ENCODE measurements at places on chromosomes 1 and 21.

DNA sequence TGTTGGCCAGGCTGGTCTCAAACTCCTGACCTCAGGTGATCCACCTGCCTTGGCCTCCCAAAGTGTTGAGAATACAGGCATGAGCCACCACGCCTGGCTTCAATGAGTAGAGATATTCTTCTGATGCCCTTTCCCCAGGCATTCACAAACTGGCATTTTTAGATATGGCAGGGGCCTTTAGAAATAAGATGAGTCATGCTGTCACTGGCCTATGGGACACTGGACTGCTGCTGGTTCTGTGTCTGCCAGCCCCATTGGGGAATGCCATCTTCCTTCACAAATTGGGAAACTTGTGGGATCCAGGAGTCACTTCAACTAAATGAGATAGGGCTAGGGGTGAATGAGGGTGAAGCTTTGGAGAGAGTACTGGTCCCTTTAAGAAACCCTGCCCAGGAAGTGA, 16.0 kb downstream of the KLHDC8A start:
- no peak for DNase-seq

- no peak for DNase-seq
These were observed 3.9 kb upstream of the CDK18 start for GRCh38 chr1:205500240-205501233.

DNA sequence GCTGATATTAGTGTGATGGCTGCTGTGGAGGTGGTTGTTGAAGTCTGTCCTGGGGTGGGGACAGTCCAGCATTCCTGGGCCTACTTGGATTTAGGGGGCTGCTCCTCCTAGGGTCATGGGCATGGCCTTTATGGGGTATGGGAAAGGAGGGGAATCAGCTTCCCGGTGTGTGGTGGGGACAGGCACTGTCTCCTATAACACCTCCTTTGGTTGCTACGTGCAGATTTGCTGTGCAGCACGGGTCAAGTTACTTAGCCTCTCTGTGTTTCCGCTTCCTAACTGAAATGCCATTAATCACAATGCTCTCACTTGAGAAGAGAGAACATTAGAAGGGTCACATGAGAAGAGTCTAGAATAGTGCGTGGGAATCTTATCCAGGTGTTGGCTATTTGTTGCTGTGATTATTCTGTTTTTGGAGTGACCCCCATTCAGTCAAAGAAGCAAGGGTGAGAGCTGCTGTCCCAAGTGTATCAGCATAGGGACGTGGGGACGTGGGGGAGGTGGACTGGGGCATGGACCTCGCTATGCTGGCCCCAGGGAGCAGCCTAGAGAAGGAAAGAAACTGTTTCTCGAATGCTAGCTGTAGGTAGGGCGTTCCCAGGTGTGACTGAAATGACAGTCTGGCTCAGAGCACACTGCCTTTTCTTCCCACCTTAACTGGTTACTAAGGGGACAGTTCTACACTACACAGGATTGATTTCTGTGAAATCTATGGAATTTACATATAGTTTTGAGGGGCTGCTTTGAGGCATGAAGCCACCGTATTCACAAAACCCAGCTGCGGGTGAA, 19.9 kb downstream of the SOX13 start:
- DNase-seq: no peak

- no peak for DNase-seq
These were observed 46.5 kb upstream of the CDC7 start for GRCh38 chr1:91454136-91454535.

DNA sequence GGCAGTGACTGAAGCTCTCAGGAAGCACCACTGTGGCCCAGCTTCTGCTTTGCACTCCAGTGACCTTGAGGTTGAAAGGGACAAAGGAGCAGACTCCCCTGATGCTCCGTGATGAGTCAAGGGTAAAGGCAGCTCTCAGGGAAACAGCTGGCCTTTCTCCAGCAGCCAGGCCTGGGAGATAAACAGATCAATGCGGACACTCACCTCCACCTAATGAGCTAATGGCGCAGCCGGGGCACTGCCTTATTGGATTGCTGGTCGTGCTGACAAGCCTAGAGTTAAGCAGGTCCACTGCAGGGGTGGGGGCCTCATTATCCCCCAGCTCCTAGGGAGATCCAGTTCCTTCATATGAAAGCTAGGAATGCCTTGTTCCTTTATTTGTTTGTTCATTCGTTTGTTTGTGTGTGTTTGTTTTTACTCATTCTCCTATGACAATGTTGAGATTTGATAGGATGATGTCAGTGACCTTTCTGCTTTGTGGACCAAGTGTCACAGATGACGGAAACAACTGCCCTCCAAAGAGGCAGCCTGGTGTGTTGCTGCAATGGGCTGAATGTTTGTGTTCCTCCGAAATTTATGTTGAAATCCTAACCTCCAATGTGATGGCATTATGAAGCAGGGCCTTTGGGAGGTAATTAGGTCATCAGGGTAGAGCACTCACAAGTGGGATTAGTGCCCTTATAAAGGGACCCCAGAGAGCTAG, 141.4 kb upstream of the BEND5 start:
- DNase-seq: no peak

DNA sequence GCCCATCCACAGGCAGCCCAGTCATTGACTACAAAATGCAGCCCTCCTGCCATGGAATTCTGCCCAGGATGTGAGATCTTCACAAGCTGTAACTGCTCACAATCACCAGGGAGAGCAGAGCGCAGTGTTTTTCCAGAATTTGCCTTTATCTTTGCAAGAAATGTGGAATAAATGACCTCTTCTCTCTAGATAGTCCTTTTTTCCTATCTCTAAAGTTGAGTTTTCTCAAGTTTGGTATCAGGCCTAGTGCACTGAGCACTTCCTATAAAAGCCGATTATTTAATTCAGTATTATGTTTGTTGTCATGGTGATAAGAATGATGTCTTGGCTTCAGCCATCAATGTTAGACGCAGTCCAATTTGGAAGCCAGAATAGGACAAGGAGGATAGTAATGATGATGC, 246.9 kb upstream of the IRF2BP2 start:
- DNase-seq: no peak

DNA sequence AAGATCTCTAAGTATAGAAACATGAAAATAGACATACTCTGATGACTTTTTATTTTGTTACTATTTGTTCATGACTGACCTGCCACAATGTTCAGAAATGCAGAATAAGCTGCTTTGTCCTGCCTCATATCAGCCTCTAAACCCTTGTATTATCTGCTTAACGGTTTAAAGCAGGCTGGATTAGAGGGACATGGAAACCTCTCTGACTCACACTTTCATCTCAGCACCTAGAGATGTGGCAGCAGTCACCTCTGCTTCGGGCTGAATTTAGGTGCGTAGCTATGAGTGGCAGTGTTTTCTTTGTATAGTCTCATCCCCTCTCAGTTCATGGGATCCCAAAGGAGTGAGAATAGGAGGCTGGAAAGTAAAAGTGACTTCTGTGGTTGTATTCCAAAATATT, 255.4 kb downstream of the RGS7 start:
- DNase-seq: no peak

- DNase-seq: peak; percentile 61
These were observed at the start of gene LRRC71 for GRCh38 chr1:156920233-156921052. LRRC71 (plus strand) TSS chr1:156920632; CDS start chr1:156920804, 172 bp downstream.

DNA sequence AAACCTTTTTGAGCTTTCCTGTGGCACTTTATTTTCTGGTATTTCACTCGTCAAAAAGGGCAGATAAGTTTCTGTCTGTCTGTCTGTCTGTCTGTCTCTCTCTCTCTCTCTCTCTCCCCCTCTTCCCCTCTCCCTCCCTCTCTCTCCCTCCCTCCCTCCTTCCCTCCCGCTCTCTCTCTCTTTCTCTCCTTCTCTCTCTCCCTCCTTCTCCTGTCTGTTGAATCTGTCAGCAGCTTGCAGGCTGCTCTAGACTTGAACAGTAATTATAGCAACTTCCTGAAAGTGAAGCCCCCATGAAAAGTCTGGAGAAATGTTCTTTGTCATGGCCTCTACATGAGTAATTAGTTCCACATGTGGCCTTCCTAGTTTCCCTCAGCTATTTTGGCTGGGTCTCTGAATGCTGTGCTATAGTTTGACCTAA, 275.2 kb upstream of the C1orf105 start:
- DNase-seq: no peak

GRCh38 chr1:203101813-203102634, 16.2 kb upstream of the MYOG start:
- no peak for DNase-seq

GRCh38 chr1:46793126-46793525, 5.7 kb upstream of the CYP4B1 start:
- no peak for DNase-seq

DNA sequence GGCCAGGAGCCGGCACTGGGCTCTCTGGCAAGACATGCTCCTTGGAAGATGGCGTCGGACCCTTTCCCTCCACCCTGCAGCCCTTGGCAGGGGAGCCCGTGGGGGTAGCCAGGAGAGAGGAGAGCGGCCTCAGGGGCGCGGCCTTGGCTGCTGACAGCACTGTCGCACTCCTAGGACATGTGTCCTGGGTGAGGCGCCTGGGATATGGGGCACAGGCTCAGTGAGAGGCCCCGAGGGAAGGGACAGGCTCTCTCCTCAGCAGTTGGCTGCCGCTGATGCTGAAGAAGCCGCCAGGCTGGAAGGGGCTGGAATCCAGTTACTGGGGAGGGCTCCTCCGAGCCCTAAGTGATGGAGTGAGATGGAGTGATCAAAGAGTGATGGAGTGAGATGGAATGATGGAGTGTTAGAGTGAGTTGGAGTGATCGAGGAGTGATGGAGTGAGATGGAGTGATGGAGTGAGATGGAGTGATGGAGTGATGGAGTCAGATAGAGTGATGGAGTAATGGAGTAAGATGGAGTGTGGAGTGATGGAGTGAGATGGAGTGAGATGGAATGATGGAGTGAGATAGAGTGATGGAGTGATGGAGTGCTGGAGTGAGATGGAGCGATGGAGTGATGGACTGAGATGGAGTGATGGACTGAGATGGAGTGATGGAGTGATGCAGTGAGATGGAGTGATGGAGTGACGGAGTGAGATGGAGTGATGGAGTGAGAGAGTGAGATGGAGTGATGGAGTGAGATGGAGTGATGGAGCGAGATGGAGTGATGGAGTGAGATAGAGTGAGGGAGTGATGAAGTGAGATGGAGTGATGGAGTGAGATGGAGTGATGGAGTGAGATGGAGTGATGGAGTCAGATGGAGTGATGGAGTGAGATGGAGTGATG, 27.6 kb upstream of the PKP1 start:
- no peak for DNase-seq

DNA sequence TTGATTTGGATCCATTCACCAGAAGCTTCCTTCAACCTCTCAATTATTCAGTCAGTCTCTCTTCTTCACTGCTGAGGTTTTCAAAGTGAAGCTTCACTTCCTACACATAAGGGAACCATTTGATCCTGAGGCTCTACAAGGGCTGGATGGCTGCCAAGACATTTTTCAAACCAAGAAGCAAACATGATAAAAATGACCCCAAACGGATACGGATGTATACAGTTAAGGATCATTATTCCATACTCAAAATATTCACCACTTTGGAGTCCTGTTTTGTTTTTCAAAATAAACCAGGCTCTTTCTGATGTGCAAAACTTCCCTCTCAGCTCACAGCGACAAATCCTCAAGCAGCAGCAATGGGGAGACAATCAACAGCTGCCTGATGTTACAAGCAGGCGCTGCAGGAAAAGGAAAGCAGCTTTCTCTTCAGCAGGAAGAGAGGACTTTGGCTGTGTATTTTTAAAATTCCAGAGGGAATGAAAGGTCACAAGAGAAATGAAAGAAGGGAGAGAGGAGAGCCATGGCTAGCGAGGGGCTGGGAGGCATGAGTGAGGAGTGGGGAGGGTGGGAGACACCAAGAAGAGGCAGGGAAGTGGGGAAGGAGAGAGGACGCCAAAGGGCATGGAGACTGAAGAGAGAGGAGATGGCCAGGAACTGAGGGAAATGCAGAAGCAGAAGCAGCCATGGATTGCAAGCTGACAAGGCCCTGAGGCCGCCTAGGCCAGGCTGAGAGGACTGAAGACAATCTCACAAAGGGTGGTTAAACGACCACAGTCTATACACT, 145.4 kb downstream of the SLC45A1 start:
- DNase-seq: no peak

DNA sequence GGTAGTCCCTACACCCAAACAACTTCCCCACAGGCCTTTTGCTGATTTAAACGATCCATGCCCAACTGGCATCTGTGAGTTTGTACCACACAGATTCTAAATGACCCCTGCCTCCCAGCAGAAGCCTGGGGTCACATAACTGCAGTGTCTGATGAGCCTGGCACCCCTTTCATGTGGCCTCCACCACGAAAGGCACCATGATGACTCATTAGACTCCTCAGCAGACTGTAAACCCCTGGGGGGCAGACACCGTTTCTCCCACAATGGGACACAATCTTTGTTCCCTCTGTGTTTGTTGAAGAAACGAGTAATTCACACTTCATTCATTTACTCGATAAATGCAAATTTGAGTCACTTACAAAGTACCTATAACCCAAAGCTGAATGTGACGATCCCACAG, 81.6 kb downstream of the CCDC185 start:
- no peak for DNase-seq

- no peak for DNase-seq
These were observed 264.0 kb upstream of the DPYD start for GRCh38 chr1:98184856-98185255.

DNA sequence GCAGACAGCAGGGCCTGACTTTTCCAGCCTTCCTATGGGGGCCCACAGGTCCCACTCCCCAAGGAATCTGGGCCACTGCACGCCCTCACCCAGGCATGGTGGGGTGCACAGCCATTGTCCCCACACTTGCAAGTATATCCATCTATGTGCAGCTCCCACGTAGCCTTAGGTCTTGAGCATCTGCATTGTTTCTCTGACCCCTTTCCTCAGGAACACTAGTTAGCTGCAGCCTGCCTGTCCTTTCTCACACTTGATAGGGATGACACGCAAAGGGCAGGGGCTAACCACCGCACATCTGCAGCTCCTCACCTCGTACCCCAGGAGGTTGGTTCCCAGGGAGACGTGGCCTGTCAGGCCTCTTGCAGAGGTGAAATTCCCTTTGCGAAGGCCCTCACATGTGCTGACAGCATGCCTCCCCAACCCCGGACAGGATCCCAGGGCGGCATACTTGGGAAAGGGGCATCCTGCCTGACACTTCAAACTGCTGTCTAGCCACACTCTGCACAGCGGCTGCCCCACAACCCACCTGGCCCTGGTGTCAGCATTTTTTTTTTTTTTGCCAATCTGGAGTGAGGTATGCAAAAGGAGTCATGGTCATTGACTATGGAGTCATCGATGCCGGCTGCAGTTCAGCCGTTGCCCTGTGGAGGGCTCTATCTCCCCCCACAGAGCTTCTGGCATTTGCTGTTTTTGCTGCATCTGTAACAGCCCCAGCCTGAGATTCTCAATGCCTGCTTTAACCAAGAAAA, 5.0 kb downstream of the JMJD4 start:
- DNase-seq: no peak

- no peak for DNase-seq
These were observed 44.9 kb downstream of the C1orf198 start for GRCh38 chr1:230823426-230823825.

DNA sequence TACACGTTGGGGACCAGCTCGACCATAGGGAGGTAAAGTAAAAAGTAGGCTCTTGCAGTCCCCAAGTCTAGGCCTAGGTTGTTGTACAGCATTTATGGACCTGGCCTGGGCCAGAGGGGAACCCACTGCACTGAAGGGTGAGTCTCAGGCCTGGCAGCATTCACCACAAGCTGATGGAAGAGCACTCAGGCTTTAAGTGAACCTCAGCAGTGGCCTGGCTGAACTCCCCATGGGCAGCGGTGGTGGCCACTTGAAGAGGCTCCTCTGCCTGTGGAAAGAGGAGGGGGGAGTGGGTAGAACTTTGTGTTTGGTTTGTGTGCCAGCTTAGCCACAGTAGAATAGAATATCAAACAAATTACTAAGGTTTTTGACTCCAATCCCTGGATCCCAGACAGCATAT, 176.2 kb upstream of the PRMT6 start:
- DNase-seq: no peak

All from stimulated activated CD4-positive, alpha-beta T cell treated with anti-CD3 and anti-CD28 coated beads, Interleukin-1b, Interleukin-23, amount 100 ng/mL, for 1 hour (primary cell).